Hypothalamus (tissue), 51 donors: ENCODE measurements at places on chromosomes 7 and 10.

GRCh38 chr7:136348542-136349192 is 371.5 kb upstream of the MTPN start:
- DNase-seq, result no peak

DNA sequence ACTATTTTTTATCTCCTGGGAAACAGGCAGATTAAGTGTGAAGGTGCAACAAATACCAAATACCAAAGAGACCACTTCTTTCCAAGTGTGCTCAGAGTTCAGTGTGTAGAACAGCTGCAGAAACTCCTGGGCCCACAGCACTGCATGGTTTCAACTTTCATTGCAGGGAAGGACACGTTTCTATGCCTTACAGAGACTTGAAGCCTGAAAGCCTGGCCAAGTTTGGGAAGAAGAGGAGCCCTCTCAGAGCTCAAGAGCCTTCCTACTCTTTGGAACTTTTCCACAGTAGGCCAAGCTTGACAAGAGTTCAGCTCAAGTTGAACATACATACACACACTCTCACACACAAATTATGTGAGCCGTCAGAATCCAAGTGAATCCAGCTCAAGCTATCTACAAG is 2.5 kb downstream of the HOXA4 start:
- no peak for DNase-seq

DNA sequence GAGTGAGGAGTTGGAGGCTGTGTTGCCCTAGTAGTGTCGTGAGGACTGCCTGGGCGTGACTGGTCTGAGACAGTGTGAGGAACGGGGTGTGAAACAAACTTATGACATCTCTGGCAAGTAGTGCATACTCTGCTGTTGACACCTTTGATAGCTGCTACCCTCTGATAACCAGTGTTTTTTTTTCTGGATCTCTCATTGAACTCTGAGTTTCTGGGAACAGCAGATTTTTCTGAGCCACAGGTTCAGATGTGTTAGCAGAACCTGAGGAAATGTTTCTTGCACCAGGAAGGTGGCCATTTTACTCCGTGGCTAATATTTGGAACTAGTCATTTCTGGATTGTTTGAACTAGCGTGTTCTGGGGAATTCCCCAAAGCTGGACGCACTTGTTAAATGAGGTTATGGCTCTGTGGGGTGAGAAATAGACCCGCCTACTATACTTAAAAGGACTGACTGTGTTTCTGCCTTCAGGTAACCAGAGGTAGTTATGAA is 52.9 kb downstream of the AUTS2 start:
- no peak for DNase-seq

DNA sequence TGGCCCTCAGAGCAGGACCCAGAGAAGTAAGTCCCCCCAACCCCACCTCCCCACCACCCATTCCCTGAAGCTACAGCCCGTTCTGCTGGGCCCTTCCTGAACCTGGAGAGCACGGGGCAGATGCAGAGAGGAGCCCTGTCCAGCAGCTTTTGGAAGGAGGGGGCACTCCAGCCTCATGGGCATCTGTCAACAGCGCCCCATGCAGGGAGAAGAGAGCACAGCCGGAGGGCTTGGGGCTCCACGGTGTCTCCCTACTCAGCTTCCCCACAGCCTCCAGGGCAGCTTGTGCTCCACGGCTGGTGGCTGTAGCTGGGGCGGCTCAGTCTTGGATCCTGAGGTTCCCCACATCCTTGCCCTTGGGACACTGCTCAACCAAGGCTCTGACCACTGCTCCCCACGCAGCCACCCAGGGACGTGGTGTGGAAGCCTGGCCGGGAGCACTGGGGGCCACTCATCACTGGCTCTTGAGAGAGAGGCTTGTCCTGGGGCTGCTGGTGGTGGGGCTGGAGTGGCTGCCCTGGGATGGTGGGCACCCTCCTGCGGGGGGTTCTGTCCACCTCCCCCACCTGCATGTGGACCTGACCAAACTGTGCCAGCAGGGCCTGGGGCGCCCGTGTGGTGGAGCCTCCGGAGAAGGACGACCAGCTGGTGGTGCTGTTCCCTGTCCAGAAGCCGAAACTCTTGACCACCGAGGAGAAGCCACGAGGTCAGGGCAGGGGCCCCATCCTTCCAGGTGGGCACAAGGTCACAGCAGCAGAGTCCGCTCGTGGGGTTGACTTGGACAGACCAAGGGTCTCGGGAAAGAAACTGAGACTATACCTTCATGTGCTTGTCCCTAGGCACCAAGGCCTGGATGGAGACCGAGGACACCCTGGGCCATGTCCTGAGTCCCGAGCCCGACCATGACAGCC is 4.5 kb downstream of the PRAP1 start:
- DNase-seq, result no peak
